Activated naive CD4-positive, alpha-beta T cell (primary cell): ENCODE measurements at places on chromosomes 2 and 18.

GRCh38 chr2:66212749-66213148 is 222.2 kb upstream of the MEIS1 start:
- no peak for DNase-seq

DNA sequence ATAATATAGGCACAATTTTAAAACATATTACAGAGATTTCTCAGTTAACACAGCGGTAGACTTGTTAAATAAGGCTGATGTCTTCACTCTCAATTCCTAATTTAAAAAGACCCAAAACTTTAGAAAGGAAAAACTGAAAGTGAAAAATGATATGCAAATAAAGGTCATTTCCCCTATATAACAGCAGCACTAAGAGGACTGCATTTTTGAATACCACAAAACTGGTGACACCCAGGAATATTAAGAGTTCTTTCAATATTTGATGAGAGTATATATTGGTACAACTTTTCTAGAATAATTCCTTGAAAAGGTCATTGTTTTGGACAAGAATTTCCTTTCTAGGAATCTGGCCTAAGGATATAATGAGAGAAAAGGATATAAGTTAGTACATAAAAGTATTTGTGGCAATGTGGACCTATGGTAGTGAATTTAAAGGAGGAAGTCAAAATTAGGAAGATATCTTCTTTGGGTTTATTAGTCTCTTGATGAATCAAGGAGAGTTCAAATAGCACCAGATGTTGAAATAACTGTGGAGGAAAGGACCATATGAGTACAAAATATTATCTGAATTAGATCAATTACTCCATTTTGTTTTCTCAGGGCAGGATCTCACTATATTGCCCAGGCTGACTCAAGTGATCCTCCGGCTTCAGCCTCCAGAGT is 70.3 kb downstream of the TMEM237 start:
- no peak for DNase-seq

DNA sequence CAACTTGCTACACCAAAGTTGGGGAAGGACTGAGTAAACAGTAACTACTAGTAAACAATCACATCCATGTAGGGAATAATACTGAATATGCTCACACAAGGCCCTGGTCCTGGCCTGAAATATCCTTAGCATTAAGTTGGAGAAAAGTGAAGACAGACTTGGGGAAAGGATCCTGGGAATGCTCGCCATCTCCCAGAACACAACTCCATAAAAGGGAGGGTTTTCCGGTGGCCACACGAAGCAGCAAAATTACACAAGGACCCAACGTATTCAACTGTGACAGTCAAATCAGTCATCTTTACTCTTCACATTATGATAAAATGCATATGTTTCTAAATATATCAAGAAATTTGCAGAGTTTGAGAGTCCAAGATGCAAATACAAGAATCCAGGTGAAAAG is 7.3 kb downstream of the NEMP2 start:
- DNase-seq, result no peak

- DNase-seq, result no peak
Observed at GRCh38 chr2:84735389-84735788, 145.5 kb downstream of the TRABD2A start.

DNA sequence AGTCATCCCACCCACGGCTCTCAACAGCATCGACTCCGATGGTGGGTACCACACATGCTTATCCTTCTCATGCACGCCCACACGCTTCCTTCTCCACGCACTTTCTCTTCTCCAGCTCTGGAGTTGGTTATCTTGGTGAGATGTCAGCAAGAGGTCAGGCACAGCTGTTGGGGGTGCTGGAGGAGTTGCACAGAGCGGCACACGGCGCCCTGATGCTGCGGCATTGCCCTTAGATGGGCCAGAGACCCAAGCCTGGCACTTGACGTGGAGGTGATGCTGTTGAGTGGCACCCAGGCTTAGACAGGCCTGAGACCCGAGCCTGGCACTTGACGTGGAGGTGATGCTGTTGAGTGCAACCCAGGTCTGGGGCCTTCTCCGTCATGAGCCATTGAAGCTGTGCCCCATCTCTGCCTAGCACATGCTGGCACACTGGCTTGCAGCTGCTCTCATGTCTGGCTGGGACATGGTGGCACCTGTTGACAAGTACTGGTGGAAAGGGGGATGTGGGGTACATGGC is 83.2 kb downstream of the DGKD start:
- DNase-seq, result no peak

- no peak for DNase-seq
Observed at GRCh38 chr2:128262315-128263253, 56.1 kb downstream of the HS6ST1 start.

GRCh38 chr18:36828157-36828629 is 609 bp downstream of the TPGS2 start:
- DNase-seq, result no peak

GRCh38 chr18:39497821-39498220 is 1932.2 kb upstream of the CELF4 start:
- no peak for DNase-seq

DNA sequence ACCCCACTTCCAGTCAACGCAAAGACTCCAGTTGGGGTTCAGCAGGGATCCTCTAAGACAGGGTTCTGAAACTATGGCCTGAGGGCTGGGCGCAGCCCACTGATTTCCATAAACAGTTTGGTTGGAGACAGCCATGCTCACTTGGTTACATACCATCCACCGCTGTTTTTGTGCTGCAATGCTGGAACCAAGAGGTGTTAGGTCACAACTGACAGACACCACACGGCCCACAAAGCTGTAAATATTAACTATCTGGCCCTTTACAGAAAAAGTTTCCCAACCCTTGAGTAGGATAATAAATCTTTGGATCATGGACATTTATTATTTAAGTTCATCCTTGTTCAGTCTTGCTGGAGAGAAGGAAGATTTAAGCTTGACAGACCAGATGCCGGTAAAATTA is 8.4 kb upstream of the CD226 start:
- no peak for DNase-seq

DNA sequence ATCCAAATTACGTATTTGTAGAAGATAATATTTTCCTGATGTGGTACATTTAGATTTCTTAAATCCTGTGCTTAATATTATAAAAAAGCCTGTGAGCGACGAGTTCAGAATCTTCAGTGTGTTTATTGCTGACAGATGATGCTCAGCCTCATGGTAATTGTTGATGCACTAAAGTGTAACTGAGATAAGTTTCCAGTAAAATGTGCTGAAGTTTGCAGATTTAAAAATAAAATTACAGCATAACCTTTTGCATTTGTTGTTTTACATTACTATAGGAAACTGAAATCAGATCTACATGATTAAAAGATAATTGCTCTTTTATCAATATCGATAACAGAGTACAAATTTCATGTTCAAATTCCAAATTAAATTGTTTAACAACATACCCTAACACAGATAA is 307.6 kb downstream of the FIGN start:
- no peak for DNase-seq

GRCh38 chr2:135831180-135831812 is 5.7 kb downstream of the LCT start:
- no peak for DNase-seq

DNA sequence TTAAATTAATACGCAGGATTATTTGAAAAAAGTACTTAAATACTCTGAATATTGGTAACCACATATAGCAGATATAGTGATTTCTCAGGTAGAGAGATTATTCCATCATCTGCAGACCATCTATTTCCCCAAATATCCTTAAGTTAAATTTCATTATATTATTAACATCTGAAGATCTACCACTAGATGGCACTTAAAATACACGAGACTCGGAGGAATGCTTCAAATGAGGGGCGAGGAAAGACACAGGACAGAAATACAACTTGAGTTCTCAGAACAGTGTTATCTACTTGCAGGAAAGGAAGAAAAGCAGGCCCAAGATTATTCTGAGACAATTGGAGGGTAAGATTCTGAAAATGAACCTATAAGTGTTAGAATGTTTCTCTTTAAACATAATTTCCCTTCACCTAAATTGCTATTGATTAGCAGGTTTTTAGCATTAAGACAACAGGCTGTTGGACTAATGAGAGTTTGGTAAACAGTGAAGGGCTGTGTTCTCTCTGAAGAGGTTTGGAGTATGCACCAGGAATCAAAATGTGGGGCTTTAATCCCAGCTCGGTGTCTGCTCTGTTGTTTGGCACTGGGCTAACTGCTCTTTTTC is 76.9 kb upstream of the GCFC2 start:
- DNase-seq, result no peak

- no peak for DNase-seq
Observed at GRCh38 chr2:15316370-15316814, 244.7 kb downstream of the NBAS start.
